Spinal cord (tissue), 10 donors: ENCODE measurements at places on chromosomes 4 and X. TPM values are rescaled to one million over a fixed set of nuclear protein-coding genes. Genes with fewer than 3 reads are reported as not detected.

Gene SYP
- 192 TPM for total RNA-seq

- no peaks in the 10 kb centered on the region for H3K4me1 ChIP-seq
- DNase-seq, result no peak
- no peak overlapping the region for H3K4me3 ChIP-seq
- no peak overlapping the region for H3K27ac ChIP-seq
Observed at GRCh38 chrX:12308420-12308819, 170.1 kb downstream of the FRMPD4 start.

DNA sequence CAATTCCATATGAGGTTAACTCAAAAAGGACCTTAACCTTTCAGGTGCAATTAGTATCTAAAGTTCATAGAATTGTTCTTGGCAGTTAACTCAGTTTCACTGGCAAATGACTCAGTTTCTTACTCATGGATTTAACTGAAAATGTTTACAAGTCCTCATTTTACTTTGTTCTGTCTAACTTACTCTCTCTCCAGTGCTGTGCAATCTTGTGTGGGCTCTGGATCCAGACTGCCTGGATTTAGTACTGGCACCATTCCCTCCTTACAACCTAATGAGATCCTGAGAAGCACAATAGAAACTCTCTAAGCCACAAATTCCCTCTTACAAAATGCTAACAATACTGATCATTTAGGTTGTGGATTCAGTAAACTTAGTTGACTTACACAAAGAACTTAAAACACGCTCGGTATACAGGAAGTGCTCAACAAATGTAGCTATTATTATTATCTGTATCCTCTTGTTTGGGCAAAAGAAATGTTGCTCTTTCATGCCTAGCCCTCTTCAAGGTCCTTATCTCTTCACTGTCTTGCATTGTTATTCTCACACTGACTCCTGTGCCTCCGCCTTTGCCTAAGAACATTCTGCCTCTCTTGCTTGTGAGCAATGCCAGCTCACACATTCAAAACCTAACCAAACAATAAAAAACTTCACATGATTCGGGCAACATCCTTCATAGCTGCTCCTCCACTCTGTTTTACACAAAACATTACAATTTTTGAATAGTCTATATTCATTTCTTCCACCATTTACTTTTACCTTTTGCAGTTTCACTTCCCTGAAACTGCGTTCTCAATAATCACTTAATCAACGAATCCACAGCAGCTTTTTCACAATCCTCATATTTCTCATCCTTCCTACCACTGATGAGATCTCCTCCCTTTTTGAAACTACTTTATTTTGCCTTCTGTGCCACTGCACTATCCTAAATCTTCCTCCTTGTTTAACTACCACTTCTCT, 91.8 kb downstream of the PDE5A start:
- no peak for DNase-seq
- no peaks in the 10 kb centered on the region for H3K4me1 ChIP-seq
- H3K27ac ChIP-seq, result no peak overlapping the region
- no peak overlapping the region for H3K4me3 ChIP-seq
- H3K36me3 ChIP-seq, result no peaks in the 10 kb centered on the region

GRCh38 chr4:136562834-136563233, 969.5 kb downstream of the PCDH18 start:
- DNase-seq, result peak; percentile 30
- no peaks in the 10 kb centered on the region for H3K36me3 ChIP-seq
- H3K27ac ChIP-seq, result no peak overlapping the region
- H3K4me3 ChIP-seq, result no peak overlapping the region

Gene CT45A8
- not detected for total RNA-seq

GRCh38 chr4:2009651-2010233, 968 bp upstream of the NELFA start:
- peak overlapping the region; percentile 92 for H3K27ac ChIP-seq
- no peak for DNase-seq
- H3K36me3 ChIP-seq, result peaks cover 8% of the 10 kb centered on the region
- H3K4me1 ChIP-seq, result peaks cover 22% of the 10 kb centered on the region
- H3K27me3 ChIP-seq, result no peaks in the 10 kb centered on the region

DNA sequence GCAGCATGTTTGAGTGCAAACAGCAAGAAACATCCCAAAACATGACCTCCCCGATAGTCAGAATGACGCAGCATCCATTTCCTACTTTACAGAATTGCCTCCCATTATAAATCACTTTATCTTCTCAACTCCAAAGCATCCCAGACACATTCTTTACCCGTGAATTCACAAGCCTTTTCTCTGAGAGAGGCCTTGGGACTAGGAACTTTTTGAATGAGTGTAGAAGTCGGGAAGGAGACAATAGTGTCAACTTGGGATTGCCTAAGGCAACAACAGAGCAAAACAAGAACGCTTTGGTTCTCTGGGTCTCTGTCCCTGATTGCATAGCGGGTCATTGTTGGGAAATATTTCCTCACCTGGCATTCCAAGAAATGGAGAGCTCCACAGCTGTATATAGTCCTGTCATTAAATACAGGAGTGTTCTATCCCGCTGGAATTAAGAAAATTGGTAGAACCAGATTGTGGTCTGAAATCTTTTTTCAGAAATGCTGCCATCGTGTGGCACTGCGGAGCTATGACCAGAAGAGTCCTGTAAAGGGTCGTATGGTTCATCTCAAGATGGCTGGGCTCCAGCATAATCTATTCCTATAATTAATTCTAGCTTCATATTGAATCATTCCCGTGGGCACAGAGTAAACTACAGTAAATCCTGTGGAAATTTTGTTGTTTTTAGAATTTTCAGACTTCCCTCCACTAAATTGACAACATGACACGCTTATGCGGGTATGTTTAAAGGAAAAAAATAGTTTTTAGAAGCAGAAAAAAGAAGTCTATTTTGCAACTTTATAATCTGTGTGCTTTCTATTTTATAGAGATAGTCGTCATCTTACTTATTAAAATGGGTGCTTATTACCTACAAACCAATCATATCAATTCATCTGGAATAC, 2.0 kb upstream of the SPP1 start:
- H3K36me3 ChIP-seq, result no peaks in the 10 kb centered on the region
- H3K27ac ChIP-seq, result no peak overlapping the region
- peak overlapping the region; percentile 20 for H3K4me3 ChIP-seq
- peak; percentile 38 for DNase-seq

GRCh38 chr4:75512386-75513211, 1.6 kb downstream of the RCHY1 start:
- H3K4me3 ChIP-seq, result no peak overlapping the region
- no peak for DNase-seq
- H3K27me3 ChIP-seq, result no peaks in the 10 kb centered on the region

Gene CT45A1
- total RNA-seq, result not detected

Gene ANKRD37
- total RNA-seq, result 28.6 TPM

Gene G3BP2
- 126 TPM for total RNA-seq

DNA sequence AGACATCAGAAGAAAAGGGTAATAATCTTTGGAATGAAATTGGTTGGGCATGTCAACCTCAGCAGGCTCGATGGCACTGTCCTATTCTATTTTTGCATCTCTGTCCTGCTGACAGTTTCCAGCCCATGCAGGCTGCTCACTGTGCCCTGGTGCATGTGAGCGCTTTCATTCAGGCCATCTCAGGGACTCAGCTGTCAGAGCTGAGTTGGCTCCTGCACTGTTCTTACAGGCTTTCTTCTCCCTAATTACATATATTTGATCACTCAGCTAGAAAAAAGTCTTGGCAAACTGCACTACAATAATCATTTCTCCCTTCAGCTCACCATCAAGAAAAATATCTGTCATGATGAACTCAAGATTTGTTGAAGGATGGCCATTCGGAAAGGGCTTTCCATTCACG, 84.7 kb downstream of the RASL11B start:
- H3K27ac ChIP-seq, result no peak overlapping the region
- H3K4me3 ChIP-seq, result no peak overlapping the region
- no peaks in the 10 kb centered on the region for H3K27me3 ChIP-seq
- H3K36me3 ChIP-seq, result no peaks in the 10 kb centered on the region

Gene CTSO
- 38.3 TPM for total RNA-seq

Gene PCDH18
- total RNA-seq, result 101 TPM

DNA sequence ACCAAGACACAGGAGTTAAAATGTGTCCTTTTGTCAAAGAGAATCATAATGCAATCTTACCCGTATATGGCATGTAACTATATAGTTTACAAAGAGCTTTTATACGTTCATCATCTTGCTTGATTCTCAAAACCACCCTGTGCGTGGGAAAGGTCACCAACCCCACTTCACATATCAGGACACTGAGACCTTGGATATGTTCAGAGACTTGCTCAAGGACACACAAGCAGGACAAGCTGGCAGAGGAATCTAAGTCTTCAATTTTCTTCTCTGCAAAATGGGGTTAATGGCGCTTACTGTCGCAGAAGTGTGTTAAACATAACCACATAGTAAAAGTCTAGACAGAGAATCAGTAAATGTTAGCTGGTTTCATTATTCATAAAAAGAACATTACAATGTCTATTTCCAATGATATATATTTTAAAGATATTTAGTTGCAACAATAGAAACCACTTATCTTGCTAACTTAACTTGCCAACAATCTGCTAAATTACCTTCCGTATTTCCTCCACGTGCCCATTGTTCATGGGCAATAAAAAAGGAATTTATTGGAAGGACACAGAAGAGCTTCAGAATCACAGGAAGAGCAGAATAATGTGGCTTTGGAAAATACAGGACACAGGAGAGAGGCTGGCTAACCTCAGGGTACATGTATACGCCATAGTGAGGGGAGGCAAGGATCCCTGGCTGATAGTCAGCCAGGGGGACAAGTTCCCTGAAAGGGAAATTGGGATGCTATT, 64.6 kb upstream of the TAPT1 start:
- peak; percentile 34 for DNase-seq
- no peaks in the 10 kb centered on the region for H3K36me3 ChIP-seq
- H3K27me3 ChIP-seq, result no peaks in the 10 kb centered on the region
- no peak overlapping the region for H3K4me3 ChIP-seq

DNA sequence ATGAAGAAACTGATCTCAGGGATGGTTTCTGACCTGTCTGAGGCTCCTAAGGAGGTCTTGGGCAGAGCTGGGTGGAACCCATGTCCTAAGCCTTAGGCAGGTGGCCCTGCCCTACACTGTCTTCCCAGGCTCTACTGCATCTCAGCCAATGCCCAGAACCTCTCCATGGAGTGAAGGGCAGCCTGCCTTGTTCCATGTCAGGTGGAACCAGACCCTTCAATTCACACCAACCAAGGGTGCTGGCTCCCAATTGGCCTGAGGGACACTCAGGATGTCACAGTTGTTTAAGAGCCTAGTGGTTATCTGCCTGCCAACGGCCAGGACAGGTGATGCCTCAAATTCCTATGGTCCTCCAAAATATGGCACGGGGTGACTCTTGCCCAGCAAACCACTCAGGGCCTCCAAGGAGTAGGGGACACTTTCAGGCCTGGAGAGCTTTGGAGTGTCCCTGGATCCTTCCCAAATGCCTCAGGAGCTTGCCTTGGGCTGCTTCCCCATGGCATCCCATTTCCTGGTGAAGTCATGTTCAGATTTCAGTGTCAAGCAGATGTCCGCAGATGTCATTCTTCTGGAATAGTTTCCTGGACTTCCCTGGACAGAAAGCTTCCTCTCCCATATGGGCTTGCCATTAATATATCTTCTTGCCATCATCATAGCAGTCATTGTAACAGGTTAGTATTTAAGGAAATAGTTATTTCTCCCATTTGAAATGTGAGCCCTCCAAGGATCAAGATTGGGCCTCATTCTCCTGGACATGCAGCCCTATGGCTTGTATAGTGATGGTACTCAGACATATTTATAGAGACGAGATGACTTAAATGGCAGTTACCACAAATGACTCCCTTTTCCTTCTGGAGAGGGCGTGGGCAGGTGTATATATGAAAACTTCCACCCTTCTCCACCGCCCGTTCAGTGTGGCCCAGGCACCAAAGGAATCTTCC, 67.1 kb downstream of the MED28 start:
- no peak overlapping the region for H3K4me3 ChIP-seq
- DNase-seq, result no peak
- no peaks in the 10 kb centered on the region for H3K36me3 ChIP-seq
- H3K27me3 ChIP-seq, result no peaks in the 10 kb centered on the region
- no peak overlapping the region for H3K27ac ChIP-seq

DNA sequence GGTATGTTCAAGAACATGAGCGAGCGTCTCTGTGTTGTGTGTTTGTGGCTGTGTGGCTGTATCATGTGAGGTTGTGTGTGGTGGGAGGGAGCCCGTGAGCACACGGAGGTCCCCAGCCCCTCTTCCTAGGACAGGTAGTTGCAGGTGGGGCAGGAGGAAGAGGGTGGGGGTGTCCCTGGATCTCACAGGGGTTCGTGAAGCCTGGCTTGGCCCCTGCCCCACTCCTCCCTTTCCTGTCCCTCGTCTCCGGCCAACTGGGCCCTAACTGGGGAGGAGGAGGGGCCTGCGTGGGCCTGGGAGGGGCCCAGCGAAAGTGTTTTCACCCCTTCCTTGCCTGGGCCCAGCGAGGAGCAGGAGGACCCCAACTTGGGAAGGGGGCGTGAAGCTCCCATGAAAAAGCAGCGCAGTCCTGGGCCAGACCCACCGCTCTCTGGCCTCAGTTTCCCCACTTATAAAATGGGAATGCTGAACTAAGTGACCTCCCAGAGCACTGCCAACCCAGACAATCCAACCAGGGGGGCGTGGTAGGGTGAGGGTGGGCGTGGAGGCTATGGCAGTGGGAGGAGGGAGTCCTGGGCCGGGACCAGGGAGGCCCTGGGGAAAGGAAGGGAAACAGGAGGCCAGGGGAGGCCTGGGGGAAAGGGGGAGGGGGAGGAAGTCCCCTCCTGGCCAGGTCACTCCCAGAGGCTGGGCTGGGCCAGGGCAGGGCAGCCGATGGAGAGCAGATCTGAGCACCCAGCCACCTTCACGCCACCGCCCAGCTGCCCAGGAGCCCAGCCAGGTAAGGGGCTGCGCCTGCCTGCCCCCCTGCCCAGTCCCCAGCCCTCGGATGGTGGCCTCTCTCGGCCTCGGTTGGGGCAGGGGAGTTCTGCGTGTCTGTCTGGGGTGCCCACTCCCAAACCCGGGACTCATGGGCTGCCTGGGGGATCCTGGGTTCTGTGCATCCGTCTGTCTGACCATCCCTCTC, at the start of gene AVPR2:
AVPR2 (plus strand) TSS at position 683 of the 967 bp plus-strand sequence. CDS start 473 bp downstream, outside the sequence.
- no peaks in the 10 kb centered on the region for H3K27me3 ChIP-seq
- no peak within 1 kb of the TSS for H3K4me3 ChIP-seq
- no peak within 1 kb of the TSS for H3K27ac ChIP-seq
- peaks cover 14% of the 10 kb centered on the region for H3K36me3 ChIP-seq
- H3K4me1 ChIP-seq, result peaks cover 27% of the 10 kb centered on the region

DNA sequence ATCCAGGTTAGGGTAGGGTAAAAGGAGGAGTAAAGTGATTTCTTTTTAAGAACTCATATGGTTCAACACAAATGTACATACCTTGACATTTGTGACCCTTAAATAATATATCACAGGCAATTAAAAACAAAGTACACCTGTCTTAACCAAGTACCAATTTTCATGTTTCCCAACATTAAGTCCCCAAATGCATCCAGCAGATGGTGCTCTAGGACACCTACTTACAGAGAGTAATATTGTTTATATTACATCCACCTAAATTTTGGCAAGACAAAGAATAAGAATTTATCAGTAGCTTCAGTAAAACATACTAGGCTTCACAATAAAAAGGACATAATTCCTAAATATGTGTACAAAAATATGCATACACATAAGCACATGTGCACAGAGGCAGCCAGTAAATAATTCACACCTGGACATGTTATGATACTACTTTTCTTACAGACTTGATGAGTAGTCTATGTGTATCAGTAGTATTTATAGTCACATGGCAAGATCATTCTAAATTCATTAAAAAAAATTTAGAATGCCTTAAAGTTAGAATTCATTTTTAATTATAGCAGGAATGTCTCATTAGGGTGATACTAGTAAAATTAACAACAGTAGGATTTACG, 219.7 kb downstream of the DCLK2 start:
- no peaks in the 10 kb centered on the region for H3K27me3 ChIP-seq
- H3K4me1 ChIP-seq, result no peaks in the 10 kb centered on the region
- peak; percentile 94 for DNase-seq
- no peak overlapping the region for H3K27ac ChIP-seq
- no peaks in the 10 kb centered on the region for H3K36me3 ChIP-seq
- H3K4me3 ChIP-seq, result no peak overlapping the region

GRCh38 chr4:66279084-66279483, 608.8 kb upstream of the EPHA5 start:
- no peak for DNase-seq
- H3K36me3 ChIP-seq, result no peaks in the 10 kb centered on the region
- H3K4me1 ChIP-seq, result no peaks in the 10 kb centered on the region
- no peaks in the 10 kb centered on the region for H3K27me3 ChIP-seq
